ENCODE measurements at places on chromosomes 3 and 15.

GRCh38 chr3:127144631-127145030 lies 48.3 kb upstream of the PRR23E start:
- no peak for DNase-seq

- DNase-seq = no peak
Measured at GRCh38 chr15:88193415-88193814, 63.1 kb downstream of the NTRK3 start.

- DNase-seq = no peak
Measured at GRCh38 chr15:47570451-47570850, 146.9 kb upstream of the SEMA6D start.

- no peak for DNase-seq
Measured at GRCh38 chr15:80744415-80744814, 34.8 kb upstream of the CEMIP start.

DNA sequence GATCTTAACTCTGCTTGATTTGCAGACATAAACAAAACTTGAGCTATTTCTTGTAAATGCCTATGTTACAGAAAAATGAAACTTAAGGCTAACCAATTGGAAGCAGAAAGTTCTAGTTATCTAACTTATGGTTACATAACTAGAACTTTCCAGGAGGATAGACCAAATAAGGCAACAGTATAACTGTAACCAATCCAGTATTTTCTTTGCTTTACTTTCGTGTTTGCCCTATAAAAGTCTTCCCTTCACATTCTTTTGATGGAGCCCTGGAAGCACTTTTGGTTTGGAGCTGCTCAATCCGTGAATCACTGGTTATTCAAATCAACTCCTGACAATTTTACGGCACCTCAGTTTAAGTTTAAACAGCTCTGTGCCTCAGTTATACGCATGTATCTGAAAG lies 164.6 kb downstream of the SUCLG2 start:
- DNase-seq = no peak

GRCh38 chr3:159229116-159229680 lies 427.3 kb downstream of the MFSD1 start:
- no peak for DNase-seq

- DNase-seq = no peak
Measured at GRCh38 chr15:65655026-65655425, 33.3 kb downstream of the SLC24A1 start.

- DNase-seq = no peak
Measured at GRCh38 chr3:175127075-175127662, 268.0 kb downstream of the NAALADL2 start.

- DNase-seq = no peak
Measured at GRCh38 chr15:44033894-44034293, 161.2 kb downstream of the FRMD5 start.

DNA sequence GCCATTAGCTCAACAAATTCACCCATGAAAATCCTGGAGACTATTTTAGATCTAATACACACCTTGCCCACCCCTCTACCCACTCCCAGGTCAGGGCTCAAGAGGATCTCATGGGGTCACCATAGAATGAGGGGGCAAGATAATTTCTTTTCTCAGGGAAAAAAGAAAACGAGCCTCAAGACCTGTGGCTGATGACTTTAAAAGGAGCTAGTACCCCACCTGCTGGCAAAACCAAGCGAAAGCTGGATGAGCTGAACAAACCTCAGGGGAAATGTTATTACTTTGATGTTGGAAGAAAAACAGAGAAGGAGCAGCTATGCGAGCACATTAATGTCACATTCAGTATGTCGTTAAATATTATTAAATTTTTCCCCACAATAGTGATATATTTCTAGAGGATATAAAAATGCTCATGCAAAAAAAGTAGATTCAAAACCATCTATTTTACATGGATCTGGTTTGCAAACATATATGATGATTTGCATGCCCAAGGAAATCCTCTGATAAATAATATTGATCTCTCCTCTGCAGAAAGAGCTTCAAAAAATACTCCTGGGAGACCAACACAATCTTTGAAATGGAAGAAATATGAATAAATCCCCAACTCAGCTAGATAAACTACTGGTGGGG lies 37.7 kb downstream of the PLD1 start:
- peak; percentile 62 for DNase-seq

DNA sequence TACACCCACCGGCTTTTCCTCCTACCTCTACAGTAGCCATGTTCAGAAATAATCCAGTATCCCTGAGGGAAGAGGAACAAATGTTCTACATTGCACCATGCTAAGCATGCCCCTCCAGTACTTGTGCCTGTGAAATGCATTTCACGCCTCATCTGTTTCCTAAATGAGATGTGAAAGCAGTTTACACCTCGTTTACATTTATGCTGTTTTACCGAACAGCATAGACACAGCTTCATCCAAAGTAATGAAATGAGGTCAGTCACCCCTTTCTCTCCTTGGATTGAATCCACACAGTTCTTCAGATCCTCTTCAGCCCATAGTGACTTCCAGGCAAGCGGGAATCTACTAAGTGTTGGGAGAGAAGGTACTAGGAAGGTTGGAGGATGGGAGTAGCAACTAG lies 514.3 kb downstream of the PDCD6IP start:
- no peak for DNase-seq

- no peak for DNase-seq
Measured at GRCh38 chr15:62417439-62417838, 252.4 kb upstream of the C2CD4B start.

DNA sequence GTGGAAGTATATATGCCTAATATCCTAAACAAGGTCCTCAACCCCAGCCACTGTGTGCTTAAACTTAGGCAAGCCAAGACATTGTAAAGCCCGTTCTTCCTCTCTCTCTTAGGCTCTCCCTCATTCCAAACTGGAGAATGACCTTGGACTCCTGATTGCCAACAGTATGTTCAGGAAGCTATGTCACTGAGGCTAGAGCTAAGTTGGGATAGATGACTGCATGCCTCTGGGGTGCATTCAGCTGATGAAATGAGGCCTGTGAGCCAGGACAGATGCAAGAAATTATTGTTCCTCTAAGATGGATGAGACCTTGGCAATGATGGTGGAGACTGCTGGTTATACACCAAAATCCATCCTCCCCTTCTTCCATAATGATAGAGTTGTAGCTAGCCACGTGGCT lies 27.9 kb upstream of the TBC1D21 start:
- no peak for DNase-seq

- no peak for DNase-seq
Measured at GRCh38 chr3:16203671-16204629, 29.5 kb downstream of the GALNT15 start.

GRCh38 chr3:65877160-65877559 lies 161.6 kb downstream of the MAGI1 start:
- no peak for DNase-seq

GRCh38 chr15:95019907-95020306 lies 788.5 kb downstream of the MCTP2 start:
- DNase-seq = no peak

DNA sequence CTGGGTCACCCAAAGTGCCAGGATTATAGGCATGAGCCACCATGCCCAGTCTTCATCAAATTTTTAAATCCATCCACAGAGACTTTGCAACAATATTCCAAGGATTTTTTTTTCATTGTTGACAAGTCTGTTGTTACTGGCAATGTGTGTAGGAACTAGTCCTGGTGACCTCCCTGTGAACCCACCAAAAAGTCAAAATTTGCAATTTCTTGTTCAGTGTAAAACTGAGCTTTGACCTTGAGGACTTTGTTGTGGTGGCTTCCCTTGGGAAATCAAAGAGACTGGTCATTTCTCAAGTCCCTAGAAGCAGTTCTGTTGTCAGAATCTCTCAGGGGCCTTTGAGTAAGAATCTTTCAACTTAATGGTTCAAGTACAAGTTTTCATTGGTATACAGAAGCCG lies 36.9 kb upstream of the COL8A1 start:
- DNase-seq = no peak

DNA sequence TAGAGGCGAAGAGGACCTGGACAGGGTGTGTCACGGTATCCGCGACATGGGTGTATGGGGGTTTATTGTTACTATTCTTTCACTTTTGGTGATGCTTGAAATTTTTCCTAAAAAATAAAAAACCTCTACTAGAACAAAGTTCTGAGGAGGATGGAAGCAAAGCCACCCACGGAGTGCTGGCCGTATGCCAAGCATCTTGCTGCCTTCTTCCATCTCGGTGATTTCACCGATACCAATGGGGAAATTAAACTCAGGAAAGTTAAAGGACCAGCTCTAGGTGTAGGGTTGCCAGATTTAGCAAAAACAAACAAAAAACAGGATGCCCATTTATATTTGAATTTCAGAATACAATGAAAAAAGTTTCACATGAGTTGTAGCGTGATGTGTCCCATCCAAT lies 33.9 kb downstream of the SMAD6 start:
- no peak for DNase-seq

GRCh38 chr15:82133251-82133650 lies 87.4 kb upstream of the MEX3B start:
- DNase-seq = no peak

GRCh38 chr15:45402955-45403877 lies 24.9 kb upstream of the GATM start:
- DNase-seq = peak; percentile 57

GRCh38 chr15:31050953-31051352 lies 50.6 kb downstream of the TRPM1 start:
- no peak for DNase-seq

DNA sequence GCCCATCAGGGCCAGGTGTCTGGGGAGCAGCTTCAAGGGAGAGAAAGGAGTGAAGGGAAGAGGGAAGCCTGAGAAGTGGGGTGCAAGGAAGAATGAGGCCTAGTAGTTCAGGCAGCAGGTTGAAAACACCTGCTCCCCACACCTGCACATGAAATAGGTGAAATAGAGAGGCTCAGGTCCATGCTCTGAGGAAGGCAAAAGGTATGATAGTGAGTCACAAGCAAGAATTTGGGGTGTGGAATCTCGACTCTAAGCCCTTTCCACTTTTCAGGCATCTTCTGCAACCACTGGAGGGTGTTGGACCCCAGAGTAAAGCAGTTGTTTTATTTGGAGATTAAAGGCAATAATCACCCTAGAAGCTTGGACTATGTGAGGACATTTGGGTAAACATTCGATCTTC lies 157.5 kb downstream of the CTNNB1 start:
- no peak for DNase-seq

GRCh38 chr3:31962801-31963205 lies 18.3 kb downstream of the OSBPL10 start:
- DNase-seq = no peak

DNA sequence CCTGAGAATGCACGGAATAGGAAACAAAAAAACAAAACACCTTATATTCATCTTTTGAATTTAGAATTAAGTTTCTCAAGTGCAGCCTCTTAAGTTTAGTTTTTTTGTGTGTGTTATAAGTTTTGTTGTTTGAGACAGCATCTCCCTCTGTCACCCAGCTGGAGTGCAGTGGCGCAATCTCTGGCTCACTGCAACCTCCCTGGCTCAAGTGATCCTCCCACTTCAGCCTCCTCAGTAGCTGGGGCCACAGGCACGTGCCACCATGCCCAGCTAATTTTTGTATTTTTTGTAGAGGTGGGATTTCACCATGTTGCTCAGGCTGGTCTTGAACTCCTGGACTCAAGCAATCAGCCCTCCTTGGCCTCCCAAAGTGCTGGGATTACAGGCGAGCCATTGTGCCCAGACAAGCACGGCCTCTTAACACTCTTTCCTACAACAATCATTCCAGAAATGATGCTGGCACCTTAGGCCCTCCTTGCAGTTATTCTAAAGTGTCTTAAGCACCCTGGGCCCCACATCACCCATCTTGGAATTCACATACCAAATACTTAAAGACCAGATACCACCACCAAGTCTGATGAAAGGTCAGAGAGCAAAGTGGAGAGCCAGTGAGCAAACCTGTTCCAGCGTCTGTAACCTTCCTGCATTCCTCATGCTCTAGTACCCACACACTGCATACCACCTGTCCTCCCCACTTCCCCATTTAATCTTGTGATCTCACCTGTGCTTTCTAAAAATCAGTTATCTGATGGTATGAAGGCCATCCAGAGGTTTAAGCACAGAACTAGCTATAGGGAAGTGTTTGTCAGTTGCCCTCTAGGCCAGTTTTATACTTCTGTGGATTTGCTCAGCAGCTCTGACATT lies 6.9 kb upstream of the SPG11 start:
- DNase-seq = no peak

DNA sequence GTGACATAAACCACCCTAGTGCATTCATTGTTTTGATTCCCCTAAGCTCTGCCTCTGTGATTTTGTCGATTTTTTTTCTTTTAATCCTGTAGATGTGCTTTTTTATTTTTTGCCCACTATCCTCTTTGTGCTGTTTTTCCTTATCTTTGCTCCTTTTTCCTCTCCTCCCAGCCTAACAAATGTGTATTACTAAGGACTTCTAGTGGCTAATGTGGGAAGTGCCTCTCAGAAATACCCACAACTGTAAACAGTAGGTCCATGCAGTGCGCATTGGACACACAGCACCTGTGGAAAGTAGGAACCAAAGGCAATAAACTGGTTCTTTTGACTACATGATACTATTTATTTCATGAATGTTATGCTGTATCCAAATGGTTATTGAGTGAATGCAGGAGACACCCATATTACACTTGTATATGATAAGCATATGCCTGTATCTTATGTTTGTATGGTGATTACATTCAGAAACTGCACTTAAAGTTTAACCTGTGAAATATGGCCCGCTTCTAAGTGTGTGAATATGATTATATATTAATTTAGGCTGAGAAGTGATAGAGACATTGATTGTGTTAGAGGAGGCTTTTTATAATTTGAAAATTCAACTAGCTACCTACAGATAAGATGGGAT lies 147.8 kb downstream of the PLCL2 start:
- DNase-seq = no peak

- no peak for DNase-seq
Measured at GRCh38 chr3:125375950-125376679, 990 bp upstream of the ZNF148 start.

DNA sequence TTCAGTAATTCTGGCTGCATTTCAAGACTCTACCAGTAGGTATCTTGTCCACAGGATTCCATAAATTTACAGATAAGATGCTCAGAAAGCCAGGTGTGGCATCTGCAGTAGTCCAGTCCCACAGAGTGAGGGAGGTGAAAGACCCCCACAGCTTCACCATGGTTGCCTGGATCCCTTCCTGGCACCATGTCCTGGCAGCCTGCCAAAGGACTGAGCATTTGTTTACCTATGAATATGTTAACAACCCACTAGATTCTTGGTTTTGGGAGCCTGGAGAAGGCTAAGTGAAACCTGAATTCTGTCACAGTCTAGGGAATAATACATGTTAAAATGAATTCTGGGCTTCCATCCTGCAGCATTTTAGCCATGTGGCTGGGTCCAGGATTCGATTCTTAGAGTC lies 14.9 kb downstream of the CHST2 start:
- DNase-seq = no peak

GRCh38 chr3:59708202-59708601 lies 658.4 kb upstream of the CFAP20DC start:
- no peak for DNase-seq

GRCh38 chr3:141306276-141306675 lies 62.0 kb upstream of the ZBTB38 start:
- DNase-seq = no peak

DNA sequence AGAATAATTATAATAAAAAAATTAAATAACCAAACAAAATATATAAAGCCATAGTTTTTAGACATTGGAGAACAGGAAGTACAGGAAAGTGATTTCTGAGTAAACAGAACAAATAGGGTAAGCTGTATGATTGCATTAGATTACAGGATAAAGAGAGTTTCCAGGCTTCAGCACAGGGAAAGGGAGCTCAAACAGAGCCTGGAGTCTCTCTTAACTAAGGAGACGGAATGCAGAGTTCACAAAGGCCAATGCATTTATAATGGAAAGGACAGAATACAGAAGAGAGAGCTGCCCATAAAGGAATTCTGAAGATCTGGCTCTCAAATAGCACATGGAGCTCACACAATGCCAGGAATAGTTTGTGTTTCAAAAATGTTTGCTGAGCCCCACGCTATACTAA lies 42.0 kb upstream of the OTOL1 start:
- no peak for DNase-seq

All from nephron progenitor cell (in vitro differentiated cells).